MG63 (cell line): ENCODE measurements at places on chromosomes 4 and X. TPM values are rescaled to one million over a fixed set of nuclear protein-coding genes. Genes with fewer than 3 reads are reported as not detected.

- DNase-seq: no peak
Observed at GRCh38 chr4:74397748-74398426, 32.9 kb downstream of the EREG start.

- no peak for DNase-seq
Observed at GRCh38 chr4:14575919-14576318, 426.4 kb upstream of the CPEB2 start.

HTRA3 gene
- 0.15 and 1.3 TPM in 2 replicates for total RNA-seq

- no peak for DNase-seq
Observed at GRCh38 chr4:183393446-183393845, 51.0 kb upstream of the CDKN2AIP start.

DNA sequence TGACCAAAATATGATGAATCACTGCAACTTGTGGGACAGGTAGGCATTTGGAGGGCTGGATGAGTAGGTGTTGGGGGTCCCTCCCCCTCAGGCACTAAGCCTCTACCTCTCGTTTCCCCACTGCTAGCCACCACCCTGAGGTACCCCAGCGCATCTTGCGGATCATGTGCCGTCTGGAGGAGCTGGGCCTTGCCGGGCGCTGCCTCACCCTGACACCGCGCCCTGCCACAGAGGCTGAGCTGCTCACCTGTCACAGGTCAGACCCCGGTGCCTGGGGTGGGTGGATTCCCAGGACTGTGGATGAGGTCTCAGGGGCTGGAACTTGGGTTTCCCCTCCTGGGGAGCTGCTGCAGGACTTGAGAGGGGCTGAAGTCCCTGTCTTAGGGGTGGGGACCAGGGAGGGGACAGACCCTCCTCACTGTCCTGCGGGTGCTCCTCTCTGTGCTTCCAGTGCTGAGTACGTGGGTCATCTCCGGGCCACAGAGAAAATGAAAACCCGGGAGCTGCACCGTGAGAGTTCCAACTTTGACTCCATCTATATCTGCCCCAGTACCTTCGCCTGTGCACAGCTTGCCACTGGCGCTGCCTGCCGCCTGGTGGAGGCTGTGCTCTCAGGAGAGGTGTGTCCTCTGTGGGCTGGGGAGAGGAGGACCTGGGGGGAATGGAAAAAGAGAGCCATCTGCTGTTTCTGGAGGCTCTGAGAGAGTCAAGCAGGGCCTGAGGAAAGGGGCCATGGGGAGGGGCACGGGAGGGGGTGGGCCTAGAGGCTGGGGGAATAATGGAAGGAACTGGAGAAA, 10.1 kb upstream of the ERAS start:
- no peak for DNase-seq

- DNase-seq: no peak
Observed at GRCh38 chr4:78119698-78120097, 62.6 kb downstream of the FRAS1 start.
